ENCODE measurements at places on chromosomes 2 and 18.

- DNase-seq = no peak
- no peak overlapping the region for H3K27ac ChIP-seq
- no peaks in the 10 kb centered on the region for H3K4me1 ChIP-seq
- peaks cover 2% of the 10 kb centered on the region for H3K36me3 ChIP-seq
Measured at GRCh38 chr2:217366266-217366895, 506.5 kb upstream of the TNP1 start.

- H3K27me3 ChIP-seq = peaks cover 14% of the 10 kb centered on the region
- H3K4me1 ChIP-seq = peaks cover 4% of the 10 kb centered on the region
- H3K27ac ChIP-seq = no peak overlapping the region
- no peak overlapping the region for H3K4me3 ChIP-seq
- DNase-seq = no peak
Measured at GRCh38 chr18:79877163-79878091, 74.0 kb downstream of the SLC66A2 start.

GRCh38 chr2:162261032-162261945, 18.0 kb upstream of the FAP start:
- no peak overlapping the region for H3K4me3 ChIP-seq
- H3K27me3 ChIP-seq = no peaks in the 10 kb centered on the region
- no peak for DNase-seq
- H3K36me3 ChIP-seq = peaks cover 2% of the 10 kb centered on the region

DNA sequence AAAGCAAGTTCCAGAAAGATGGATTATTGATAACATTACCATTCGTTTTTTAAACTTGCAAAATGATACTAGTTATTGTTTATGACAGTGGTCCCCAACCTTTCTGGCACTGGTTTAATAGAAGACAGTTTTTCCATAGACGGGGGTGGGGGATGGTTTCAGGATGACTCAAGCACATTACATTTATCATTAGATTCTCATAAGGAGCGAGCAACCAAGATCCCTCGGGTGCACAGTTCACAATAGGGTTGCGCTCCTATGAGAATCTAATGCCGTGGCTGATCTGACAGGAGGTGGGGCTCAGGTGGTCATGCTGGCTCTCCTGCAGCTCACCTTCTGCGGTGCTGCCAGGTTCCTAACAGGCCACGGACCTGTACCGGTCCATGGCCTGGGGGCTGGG, 86.2 kb downstream of the BCL2 start:
- DNase-seq = no peak
- H3K4me3 ChIP-seq = peak overlapping the region; percentile 68
- H3K27me3 ChIP-seq = no peaks in the 10 kb centered on the region
- H3K4me1 ChIP-seq = peaks cover 47% of the 10 kb centered on the region

DNA sequence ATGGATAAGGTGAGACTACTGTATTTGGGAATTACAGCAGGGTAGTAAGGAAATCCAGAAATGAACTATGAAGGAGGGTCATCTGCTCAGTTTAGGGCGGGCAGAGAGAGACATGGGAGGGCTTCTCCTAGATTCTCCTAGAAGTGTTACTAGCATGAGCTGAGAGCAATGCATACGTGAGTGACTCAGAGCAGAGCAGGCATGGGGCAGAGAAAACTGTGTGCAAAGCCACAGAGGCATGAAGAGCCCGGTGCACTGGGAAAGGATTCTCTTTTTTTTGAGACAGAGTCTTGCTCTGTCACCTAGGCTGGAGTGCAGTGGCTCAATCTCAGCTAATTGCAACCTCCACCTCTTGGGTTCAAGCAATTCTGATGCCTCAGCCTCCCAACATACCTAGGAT, 116.2 kb downstream of the SOCS6 start:
- H3K4me1 ChIP-seq = no peaks in the 10 kb centered on the region
- no peak overlapping the region for H3K27ac ChIP-seq
- no peak overlapping the region for H3K4me3 ChIP-seq
- no peaks in the 10 kb centered on the region for H3K36me3 ChIP-seq
- peaks cover 12% of the 10 kb centered on the region for H3K27me3 ChIP-seq
- DNase-seq = no peak

DNA sequence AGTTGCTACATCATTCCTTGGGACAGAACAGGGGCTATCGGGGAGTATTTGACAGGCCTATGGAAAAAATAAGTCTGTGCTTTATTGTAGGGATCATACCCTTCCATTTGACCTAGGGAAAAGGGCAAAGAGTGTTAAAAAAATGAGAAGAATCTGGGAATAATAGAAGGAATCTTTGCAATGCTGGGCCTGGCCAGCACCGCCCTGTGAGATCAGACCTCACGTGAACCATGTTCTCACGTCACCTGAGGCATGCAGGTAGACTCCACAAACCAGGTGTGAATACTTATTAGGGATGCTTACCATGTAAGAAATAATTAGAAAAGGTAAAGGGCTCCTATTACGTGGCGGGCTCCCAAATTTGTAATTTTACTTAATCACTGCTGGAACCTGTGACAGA, 177.5 kb upstream of the GATA6 start:
- DNase-seq = no peak
- H3K27ac ChIP-seq = no peak overlapping the region
- no peaks in the 10 kb centered on the region for H3K36me3 ChIP-seq
- peaks cover 28% of the 10 kb centered on the region for H3K27me3 ChIP-seq
- H3K4me1 ChIP-seq = no peaks in the 10 kb centered on the region

GRCh38 chr2:208982831-208983230, 441.0 kb upstream of the MAP2 start:
- no peak for DNase-seq
- H3K27ac ChIP-seq = no peak overlapping the region
- no peak overlapping the region for H3K4me3 ChIP-seq
- H3K4me1 ChIP-seq = no peaks in the 10 kb centered on the region
- H3K27me3 ChIP-seq = no peaks in the 10 kb centered on the region

DNA sequence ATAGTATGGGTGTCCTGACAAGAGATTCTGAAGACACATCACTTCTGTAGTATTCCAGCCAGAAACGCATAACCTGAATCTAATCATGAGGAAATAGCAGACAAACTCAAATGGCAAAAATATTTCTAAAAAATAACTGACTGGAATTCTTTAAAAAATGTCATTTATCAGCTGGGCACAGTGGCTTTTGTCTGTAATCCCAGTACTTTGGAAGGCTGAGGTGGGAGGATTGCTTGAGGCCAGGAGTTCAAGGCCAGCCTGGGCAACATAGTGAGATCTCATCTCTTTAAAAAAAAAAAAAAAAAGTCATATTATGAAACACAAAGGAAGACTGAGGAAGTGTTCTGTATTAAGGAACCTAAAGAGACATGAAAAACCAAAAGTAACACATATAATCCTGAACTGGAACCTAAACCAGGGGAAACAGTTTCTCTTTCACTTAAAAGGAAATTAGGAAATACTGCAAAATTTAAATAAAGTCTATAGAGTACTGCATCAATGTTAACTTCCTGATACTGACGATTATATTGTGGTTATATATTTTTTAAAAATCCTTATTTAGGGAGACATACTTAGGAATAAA, 29.9 kb downstream of the SESTD1 start:
- H3K27ac ChIP-seq = no peak overlapping the region
- peaks cover 2% of the 10 kb centered on the region for H3K4me1 ChIP-seq
- H3K4me3 ChIP-seq = no peak overlapping the region
- no peaks in the 10 kb centered on the region for H3K36me3 ChIP-seq
- H3K27me3 ChIP-seq = no peaks in the 10 kb centered on the region

GRCh38 chr2:118320658-118321057, 232.4 kb downstream of the INSIG2 start:
- peaks cover 4% of the 10 kb centered on the region for H3K4me1 ChIP-seq
- H3K36me3 ChIP-seq = no peaks in the 10 kb centered on the region
- DNase-seq = no peak
- no peak overlapping the region for H3K27ac ChIP-seq

- no peak overlapping the region for H3K27ac ChIP-seq
- H3K36me3 ChIP-seq = no peaks in the 10 kb centered on the region
- DNase-seq = no peak
Measured at GRCh38 chr2:52879561-52879960, 888.0 kb upstream of the CHAC2 start.

- H3K27me3 ChIP-seq = peaks cover 21% of the 10 kb centered on the region
- no peak overlapping the region for H3K27ac ChIP-seq
- H3K4me1 ChIP-seq = no peaks in the 10 kb centered on the region
- H3K36me3 ChIP-seq = no peaks in the 10 kb centered on the region
- no peak overlapping the region for H3K4me3 ChIP-seq
Measured at GRCh38 chr2:129728035-129728972, 251.2 kb upstream of the RAB6C start.
